ENCODE measurements at places on chromosomes 5 and 9.

DNA sequence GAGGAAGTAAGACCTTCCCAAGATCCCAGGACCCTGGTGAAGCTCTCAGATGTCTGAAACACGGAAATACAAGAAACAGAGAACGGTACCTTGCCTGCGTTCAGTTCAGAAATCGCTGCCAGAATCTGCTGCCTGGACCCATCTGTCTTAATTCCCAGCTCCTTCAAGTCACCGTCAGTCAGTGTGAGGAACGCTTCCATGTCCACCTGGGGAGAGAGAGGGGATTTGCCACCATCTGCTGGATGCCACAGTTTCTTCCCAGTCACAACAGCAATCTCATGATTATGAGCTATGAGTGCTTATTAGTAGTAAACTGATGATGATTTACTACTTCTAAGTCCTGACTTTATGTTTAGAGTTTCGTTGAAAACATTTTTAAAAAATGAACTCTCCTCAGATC, 36.7 kb upstream of the GABBR2 start:
- no peak for DNase-seq

DNA sequence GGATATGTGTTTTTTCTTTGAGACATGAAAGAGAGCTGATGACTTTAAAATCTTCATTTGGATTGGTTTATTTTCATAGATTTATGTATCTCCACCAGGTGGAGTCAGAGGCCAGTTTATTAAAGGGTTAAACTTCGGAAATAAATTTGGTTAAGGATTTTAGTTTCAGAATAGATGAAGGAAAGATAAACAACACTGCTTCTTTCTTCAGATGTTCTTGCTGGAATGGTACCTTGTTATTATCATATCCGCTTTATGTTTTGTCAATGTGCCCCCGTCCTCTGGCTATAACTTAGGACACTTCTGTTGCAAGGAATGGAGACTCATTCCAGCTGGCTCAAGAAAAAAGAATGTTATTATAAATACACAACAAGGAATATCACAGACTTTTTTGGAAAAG, 81.2 kb downstream of the ALDH1A1 start:
- DNase-seq: peak; percentile 19

GRCh38 chr5:8844206-8844605, 701.7 kb downstream of the SEMA5A start:
- no peak for DNase-seq

DNA sequence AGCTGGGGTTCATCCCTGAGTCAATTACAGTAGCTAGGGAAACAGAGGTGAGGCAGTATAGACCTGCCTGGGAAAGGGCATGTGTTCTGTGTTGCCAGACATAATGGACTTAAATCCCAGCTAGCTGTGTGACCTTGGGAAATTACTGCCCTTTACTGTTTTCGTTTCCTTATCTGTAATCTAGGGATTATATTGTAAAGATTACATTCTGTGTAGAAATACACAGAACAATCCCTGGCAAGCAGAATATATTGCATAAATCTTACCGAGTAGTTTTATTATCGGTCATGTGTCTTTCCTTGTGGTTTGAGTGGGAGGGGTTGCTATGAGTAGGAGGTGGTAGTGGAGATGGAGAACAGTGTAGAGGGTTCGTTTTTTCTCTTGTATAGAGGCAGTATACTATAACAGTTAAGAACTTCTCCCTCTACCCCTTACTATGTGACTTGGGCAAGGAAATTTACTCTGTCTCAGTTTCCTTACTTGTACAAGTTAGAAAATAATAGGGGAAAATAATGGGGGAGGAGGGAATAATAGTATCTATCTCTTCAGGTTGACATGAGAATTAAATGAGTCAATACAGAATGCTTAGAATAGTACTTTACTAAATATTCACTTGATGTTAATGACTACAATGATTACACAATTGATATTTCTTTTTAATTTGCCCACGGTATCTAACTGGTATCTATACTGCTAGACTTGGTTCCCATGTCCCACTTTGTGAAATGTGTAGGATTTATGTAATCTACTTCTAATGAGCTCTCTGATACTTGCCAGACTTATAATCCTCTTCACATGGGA, 7.1 kb upstream of the DMXL1 start:
- no peak for DNase-seq

- DNase-seq: no peak
These were observed 53.5 kb downstream of the NLN start for GRCh38 chr5:65775476-65775875.

DNA sequence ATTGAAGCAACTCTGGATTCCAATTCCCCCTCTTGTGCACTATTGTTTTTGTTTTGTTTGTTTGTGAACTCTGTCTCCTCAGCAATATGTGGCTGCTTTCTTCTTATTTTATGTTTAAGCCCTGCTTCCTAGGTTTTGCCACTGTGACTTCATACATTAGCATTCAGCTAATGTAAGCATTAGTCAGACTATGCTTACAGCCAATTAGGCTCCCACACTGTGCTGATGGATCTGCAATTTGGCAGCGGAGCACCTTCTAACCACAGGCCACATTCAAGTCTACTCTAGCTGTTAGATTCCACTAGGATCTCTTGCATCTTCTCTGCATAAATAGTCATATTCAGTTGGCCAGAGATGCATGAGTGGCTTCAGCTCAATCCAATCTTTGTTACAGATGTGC, 9.6 kb upstream of the BICD2 start:
- DNase-seq: no peak

GRCh38 chr9:90142580-90142979, 500.0 kb downstream of the DIRAS2 start:
- DNase-seq: peak; percentile 9

- no peak for DNase-seq
These were observed 44.6 kb downstream of the AOPEP start for GRCh38 chr9:94771096-94771495.

DNA sequence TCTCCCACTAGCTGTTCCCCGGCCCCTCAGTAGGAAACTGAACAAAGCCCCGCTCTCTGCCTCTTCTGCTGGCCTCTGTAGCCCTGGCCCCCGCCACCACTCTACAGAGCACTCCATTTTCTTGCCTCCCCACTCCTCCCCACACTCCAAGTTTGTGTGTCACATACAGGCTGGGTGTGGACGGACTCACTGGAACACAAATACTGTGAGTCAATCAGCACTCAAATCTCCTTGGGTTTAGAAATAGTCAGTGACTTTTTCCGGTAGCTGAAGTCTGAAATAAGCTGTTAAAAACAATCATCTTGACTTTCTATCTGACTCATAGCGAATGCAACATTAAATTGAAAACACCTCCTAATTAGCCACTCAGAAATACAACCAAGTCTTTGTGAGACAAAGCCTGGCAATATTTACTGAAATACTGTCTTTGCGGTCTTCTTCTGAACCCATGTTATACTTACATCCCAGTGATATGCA, 122.5 kb downstream of the LHFPL2 start:
- DNase-seq: no peak

- DNase-seq: no peak
These were observed 2.5 kb downstream of the GPBP1 start for GRCh38 chr5:57176350-57176857.

GRCh38 chr9:120413121-120414048, 166.6 kb downstream of the CDK5RAP2 start:
- DNase-seq: no peak

DNA sequence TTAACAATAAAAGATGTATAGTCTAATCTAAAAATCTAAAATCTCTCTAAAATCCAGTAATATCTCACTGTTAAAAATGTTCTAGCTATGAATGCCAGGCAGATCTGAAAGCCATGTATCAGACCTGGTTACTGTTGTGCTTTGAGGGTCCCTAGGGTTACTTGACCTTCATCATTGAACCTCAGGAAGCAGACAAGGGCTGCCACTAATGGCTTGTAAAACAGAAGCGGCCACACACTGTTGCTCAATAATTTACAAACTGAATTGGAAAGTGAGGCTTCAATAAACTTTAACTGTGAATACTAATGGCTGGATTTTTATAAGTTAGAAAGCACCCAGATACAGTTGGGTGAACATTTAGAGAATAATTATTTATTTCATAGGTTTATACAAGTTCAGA, 198.0 kb upstream of the RPS23 start:
- DNase-seq: no peak

DNA sequence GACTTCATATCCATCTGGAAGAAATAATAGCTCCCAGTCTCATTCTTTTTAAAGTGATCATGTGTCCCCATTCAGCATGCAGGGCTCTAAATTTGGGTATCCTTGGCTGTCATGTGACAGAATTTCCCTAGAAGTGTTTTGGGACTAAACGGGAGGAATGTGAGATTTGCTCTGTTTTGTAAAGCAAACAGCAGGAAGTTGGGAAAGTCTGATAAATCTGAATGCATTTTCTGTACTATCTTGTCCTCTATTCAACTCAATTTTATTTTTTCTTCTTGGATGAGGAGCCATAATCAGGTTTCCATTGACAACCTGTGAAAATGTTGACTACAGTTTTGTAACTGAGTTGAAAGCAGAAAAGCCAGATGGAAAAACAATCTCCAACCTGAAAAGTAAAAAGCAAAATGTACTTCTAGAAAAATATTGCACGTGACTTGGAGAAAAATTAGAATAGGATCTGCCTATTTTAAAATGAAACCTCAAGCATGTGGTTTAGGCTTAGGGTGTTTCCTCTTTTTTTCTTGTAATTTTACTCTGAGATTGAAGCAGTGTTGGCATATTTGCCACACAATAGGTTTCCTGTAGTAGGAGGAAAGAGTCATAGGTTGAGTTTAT, 76.2 kb upstream of the IL6ST start:
- no peak for DNase-seq

DNA sequence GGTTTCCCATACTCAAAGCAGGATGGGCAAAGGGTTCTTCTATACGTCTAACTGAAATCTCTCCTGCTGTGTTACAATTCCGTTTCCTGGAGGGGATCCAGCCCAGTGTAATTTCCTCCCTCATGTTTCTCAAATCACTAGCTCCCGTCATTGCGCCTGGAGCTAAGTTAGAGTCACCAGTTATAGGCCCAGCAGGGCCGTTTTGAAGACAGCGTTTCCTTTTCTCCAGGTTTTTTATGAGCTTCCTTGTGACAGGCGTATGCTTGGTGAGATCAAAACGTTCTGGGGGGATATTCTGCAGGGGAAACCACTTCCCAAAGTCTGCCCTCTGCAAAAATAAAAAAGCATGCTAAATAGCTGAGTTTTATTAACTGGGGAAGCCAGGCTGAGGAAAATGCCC, 53.0 kb upstream of the WWC1 start:
- DNase-seq: no peak

DNA sequence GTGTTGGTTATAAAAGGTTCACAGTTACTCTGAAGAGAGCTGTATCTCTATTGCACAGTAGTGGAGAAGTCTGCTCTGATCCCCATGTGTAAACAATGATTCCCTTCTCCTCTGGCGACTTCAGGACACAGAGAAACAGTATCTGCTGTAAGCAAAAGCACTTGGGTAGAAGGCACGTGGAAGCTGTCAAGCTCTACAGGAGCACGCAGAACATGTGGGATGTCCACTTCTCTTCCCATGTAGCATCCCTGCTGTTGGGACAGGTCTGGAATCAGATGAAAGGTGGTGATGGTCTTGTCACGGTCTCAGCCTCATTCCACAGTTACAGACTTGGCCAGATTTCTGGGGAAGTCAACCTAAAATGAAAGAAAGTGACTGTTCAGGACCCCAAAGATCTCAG, 9.4 kb upstream of the MAPK9 start:
- no peak for DNase-seq

GRCh38 chr5:107778647-107779046, 107.9 kb upstream of the EFNA5 start:
- DNase-seq: no peak

DNA sequence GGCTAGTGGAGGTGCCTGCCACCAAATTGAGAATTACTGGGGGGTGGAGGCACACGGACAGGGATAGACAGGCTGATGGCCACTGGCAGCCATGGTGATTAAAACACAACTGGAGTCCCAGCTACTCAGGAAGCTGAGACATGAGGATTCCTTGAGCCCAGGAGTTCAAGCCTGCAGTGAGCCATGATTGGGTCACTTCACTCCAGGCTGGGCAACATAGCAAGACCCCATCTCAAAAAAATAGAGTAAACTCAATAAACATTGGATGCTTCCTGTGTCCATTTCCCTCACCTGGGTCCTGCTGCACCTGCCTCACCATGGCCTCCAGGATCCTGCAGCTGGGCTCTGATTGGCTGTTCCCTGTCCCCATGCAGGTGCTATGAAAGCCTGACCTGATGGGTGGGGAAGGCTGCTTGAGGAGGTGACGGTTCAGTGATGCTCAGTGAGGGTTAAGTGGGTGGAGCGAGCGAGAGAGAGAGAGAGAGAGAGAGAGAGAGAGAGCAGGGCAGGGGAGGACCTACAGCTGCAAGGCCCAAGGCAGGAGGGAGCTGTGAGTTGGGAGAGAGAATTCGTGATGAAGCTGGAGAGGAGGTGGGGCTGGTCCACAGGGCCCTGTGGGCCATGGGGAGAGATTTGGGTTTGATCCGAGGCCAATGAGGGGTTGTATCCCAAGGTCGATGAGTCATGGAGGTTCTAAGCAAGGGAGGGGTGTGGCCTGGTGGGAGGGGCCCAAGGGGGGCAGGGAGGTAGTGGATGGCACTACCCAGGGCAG, 36.7 kb upstream of the FUBP3 start:
- no peak for DNase-seq

GRCh38 chr9:91903126-91903911, 46.7 kb downstream of the ROR2 start:
- DNase-seq: no peak

GRCh38 chr5:132830436-132831094, at the start of gene SHROOM1:
SHROOM1 (minus strand) TSS chr5:132830647; CDS start chr5:132826140, 4,507 bp downstream.
- DNase-seq: peak; percentile 56

GRCh38 chr5:98742396-98743073, 30.9 kb upstream of the RGMB start:
- no peak for DNase-seq

GRCh38 chr5:78490709-78491485, 130.5 kb downstream of the SCAMP1 start:
- DNase-seq: no peak

Measured in NCI-H526 (cell line).